ENCODE measurements at places on chromosomes 7 and 10.

DNA sequence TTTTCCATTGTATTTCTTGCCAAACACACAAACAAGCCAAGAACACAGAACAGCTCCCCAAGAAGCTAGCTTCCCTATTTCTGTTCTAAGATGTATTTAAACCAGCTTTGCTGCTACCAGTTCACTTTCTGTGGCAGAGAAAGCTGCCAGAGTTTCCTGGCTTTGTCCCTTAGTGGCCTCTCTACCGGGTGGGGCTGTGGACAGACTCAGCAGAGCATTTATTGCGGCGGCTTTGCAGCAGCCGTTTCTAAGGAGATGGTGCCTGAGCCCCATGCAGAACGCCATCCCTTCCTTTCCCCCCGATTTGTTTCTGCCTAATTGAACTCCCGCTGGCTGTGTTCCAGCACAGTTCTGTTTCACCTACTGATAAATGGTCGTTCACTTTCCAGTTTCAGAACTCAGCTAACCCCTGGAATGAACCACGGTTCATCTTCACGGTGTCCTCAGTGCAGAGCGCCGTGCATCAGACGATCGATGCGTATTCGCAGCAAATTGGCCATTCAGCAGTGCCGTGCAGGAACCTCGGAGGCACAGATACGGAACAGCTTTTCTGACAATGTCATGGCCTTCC, 33.8 kb upstream of the SFMBT2 start:
- no peak for DNase-seq

DNA sequence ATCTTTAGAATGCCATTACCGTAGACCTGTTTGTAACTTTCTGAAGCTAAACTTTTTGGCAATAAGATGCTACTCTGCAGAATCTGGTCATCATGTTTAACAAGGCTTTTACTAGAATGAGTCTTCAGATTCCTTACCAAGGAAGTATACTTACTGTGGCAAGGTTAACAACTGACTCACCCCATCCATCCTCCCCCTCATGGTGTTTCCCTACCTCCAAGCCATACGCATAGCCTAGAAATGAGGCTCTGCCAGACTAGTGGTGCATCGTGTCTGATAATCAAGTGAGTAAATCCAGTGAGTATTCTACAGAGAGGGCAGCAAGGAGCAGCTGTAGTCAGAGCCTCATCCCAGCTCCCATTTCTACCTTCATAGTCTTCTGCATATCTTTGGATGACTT, 223.6 kb downstream of the IPMK start:
- DNase-seq = no peak

DNA sequence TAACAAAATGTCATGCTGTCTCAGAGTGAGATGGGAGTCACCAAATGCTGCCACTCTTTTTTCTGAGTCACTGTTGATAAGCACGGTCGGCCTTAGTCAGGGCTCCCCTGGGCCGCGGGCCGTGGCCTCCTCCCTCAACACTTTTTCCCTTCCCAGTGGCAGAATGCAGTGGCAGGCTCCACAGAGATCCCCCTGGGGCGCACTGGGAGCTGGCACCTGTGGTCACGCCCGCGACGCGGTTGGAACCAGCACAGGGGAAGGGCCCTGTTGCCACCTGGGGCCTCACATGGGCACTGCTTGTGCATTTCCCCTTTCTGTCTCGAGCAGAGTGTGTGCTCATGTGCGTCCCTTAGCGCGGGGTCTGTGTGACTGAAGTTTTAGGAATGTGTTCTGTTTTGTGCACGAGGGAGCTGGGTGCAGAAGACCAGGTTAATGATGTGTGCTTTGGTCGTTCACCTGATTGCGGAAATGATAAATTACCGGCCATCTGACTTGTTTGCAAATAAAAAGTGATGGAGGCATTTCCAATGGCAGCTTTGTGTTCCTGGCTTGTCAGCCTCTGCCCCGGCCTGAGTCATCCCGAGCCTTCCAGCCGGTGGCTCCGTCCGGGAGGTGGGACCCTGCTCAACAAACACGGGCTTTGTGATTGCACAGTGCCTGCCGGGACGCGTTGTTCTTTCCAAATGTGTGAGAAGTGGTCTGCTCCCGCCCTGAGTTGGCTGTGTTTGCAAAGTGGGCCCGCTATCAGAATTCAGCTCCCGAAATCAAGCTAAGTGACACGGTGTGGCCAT, 100.7 kb downstream of the NKX6-2 start:
- DNase-seq = no peak

DNA sequence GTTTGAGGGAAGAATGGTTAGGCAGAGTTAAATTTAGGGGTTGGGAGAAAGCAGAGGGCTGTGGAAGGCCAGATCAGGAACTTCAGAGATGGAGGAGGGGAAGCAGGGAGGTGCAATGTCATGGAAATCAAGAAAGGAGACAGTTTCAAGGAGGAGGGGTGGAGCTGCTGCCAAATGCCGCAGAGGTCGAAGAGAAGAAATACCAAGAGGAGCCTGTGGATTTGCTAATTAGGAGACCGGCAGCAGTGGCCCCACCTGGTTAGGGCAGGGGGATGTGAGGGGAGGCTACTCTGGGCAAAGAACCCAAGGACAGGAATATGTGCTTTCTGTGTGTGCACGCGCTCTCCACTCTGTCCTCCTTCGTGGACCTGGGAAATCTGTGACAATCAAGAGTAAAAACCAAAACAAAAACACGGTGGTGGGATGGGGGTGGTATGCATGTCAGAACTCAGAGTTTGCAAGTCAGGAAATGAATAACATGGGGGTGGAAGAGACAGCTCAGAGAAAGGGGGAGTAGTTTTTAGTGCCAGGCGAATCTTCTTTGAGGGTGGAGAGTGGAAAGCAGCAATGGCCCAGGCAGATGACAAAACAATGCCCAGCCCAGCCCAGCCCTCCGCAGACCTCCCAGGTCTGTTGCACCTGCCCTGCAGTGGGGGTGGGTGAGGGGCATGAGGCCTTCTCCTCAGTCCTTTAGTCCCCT, 102.9 kb upstream of the PAX2 start:
- DNase-seq = no peak

DNA sequence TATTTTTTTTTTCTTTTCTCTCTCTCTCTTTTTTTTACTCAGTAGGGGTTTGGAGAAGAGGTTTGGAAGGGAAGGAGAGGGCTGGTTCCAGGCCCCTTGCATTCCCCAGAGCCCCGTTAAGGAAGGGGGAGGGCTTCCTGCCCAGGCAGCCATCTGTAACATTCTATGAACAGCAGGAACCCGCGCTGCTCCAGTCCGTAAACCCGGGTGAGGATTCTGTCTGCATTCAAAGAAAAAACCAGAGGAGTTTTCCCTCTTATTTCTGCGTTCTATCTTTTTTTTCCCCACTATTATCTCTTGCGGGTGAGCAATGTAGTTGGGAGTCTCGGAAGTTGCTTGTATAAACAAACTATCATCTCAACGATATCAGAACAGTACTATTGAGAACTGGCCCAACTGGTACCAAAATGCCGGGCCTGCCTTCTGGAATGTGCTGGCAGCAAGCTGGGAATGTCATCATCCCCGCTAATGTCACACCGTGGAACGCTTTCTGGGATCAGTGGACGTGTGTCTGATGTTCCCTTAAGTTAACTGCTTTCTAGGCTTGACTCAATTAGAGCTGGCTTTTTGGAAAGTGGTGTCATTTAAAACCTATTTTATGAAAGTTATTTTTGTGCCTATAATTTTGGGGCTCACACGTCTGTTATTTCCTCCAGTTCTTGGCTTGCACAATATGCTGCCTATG, 153.1 kb upstream of the MEOX2 start:
- DNase-seq = no peak

DNA sequence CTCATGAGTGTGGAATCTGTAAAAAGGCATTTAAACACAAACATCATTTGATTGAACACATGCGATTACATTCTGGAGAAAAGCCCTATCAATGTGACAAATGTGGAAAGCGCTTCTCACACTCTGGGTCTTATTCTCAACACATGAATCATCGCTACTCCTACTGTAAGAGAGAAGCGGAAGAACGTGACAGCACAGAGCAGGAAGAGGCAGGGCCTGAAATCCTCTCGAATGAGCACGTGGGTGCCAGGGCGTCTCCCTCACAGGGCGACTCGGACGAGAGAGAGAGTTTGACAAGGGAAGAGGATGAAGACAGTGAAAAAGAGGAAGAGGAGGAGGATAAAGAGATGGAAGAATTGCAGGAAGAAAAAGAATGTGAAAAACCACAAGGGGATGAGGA, 207.7 kb downstream of the ZEB1 start:
- DNase-seq = no peak

- no peak for DNase-seq
These were observed 665 bp upstream of the SRRT start for GRCh38 chr7:100874300-100874576.

DNA sequence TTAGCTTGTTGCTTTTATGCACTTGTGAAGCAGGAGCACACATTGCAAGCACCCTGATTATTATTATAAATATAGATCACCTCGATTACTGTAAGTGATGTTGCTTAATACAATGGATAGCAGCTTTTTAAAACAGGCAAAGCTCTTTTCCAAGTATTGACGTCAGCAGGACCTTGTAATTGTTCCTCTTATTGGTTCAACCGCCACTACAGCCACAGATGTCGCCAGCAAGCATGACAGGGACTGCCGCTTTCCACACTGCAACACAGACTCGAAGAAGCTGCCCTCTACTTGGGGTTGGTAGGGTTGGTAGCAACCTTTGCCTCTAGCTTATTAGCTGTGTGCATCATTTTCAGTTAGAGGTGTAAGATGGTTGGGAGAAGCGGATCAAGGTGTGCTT, 167.6 kb downstream of the ZNF365 start:
- no peak for DNase-seq

DNA sequence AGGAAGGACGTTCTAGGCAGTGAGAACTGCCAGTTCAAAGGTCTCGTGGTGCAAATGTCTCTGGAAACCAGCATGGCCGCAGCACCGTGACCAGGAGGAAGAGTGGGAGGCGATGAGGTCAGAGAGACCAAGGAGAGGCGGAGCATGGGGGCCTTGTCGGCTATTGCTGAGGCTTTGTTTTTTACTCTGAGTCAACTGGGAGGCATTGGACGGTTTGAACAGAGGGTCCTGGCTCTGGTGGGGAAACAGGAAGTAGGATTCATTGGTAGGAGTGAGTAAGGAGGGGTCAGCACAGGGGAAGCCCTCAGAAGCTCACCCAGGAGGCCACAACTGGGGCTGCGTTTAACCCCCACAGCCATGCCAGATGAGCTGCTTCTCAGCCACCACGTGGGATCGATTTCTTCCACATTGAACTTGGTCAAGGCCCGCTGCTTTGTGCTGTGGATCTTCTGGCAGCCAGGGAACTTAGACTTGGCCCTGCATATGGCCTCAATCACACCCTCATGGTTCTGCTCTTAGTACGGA, 22.2 kb upstream of the SH2B2 start:
- DNase-seq = no peak

DNA sequence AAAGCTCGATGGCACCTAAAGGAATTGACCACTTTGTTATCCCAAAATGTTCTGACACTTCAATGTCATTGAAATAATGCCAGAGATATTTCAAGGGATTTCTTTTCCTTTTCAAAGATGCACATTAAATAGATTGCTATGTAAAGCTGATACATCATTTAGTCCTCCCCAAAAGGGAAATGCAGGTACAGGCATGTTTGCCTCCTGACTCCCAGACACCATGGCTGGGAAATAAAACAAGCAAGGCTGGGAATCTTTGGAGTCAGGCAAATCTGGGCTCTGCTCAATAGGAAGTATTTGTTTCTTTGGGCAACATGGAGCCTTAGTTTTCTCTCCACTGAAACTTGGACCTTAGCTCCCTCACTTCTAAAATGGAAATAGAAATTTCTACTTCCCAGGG, 230.8 kb upstream of the LRRTM3 start:
- no peak for DNase-seq

DNA sequence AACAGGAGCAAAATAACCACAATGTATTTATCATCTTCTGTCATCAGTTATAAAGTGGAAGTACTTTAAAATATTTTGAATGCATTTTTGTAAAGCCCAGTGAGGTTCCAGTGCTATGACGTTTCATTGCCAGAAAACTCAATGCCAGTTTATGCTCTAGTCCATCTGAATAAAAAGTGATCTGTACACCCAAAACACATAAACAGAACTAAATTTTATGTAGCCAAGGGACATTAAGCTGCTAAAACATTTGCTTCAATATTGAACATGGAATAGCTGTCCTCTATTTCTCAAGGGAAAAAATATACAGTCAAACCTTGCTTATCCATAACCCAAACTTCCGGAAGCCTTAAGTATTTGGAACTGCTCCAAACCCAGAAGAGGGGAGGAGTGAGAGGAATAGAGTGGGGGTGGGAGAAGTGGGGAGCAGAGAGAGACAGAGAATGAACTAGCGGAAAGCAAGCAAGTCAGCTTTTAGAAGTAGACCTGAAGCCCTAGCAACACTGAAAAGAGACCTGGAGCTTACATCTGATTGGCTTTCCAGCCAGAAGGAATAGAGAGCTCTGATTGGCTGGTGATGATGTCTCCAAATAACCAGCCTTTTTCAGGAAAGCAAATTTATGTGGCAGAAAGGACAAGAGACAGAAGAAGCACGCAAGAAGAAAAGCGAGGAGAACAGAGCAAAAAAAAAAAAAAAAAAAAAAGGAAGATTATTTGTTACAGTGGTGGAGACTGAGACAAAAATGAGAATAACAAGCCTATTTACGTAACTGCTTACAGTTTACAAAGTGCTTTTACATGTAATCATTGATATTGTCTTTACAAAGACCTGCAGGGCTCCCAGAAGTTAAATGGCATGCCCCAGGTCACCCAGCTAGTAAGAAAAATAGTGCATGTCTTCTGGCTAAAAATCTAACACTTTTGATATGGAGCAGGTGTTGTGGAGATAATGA, 196.0 kb downstream of the RNLS start:
- DNase-seq = no peak

DNA sequence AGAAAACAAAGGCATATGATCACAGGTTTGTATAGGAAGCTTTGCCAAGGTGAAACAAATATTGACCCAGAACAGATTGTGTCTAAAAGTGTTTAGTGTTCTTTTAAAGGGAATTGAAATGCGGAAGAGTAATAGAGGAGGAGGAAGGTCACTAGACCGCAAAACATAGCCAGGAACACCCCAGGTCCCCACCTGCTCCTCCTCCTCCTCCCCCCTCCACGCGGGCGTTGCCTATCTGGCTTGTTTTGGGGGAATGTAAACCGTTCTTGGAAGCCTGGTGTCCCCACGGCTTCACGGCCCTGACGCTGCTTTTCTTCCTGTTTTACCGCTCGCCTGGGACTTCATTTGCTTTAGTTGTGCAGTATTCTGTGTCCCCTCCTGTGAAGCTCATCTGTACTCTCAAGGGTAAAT, 81.0 kb upstream of the PFKP start:
- DNase-seq = no peak

DNA sequence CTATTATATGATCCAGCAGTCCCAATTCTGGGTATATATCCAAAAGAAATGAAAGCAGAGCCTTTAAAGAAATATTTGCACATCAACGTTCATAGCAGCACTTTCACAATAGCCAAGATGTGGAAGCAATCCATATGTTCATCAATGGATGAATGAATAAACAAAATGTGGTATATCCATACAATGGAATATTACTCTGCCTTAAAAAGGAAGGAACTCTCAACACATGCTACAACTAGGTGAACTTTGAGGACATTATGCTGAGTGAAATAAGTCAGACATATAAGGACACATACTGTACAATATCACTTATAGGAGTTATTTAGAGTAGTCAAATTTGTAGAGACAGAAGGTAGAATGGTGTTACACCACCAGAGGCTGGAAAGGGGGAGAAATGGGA, 28.0 kb upstream of the ADRB1 start:
- no peak for DNase-seq

GRCh38 chr7:24793982-24794648, 36.9 kb upstream of the GSDME start:
- DNase-seq = no peak

- DNase-seq = no peak
These were observed 213.4 kb downstream of the SUGCT start for GRCh38 chr7:40348126-40348728.

GRCh38 chr7:31669461-31669860, 17.6 kb upstream of the PPP1R17 start:
- no peak for DNase-seq

GRCh38 chr7:31093282-31093681, 41.2 kb downstream of the ADCYAP1R1 start:
- no peak for DNase-seq
